MCF 10A (cell line): ENCODE measurements at places on chromosomes 12 and 14.

DNA sequence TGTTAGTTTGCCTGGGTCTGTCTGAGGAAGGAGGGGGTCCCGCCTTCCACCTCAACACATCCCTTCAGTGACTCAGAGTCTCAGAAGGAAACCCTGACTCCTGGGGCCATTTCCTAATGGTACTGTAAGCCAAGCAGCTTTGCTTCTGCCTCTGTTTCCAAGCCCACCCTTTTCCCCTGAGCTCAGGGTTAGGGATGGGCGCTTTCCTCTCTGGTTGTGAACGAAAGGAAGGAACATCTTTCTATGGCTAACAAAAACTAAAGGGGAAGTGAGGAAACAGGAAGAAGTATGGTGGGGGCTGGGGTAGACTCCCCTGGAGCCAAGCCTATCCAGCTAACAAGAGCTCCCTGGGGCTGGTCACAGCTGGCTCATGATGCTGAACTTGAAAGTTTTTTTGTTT lies 11.6 kb upstream of the UNC119B start:
- no peak for DNase-seq

DNA sequence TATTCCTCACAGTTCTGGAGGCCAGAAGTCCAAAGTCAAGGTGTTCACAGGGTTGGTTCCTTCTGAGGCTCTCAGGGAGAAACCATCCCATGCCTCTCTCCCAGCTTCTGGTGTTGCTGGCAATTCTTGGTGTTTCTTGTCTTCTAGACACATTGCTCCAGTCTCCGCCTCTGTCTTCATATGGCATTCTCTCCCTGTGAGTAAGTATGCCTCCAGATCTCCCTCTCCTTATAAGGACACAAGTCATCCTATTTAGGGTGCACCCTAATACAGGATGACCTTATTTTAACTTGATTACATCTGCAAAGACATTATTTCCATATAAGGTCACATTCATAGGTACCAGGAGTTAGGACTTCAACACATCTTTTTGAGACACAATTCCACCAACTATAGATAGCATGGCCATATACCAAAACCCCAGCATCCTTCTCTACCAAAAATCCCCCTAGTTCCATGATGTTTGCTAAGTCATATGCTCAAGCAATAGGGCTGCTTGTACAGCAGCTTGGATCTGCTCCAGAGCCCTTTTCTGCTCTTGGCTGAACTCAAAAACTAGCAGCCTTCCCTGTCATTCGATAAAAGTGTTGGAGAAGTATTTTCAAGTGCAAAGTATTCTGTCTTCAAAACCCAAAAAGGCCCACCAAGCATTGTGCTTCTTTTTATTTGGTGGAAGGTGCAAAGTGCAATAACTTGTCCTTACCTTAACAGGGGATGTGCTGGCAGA lies 79.2 kb upstream of the CMKLR1 start:
- no peak for DNase-seq

- DNase-seq: no peak
Measured at GRCh38 chr12:129903092-129903945, 506 bp downstream of the TMEM132D start.

DNA sequence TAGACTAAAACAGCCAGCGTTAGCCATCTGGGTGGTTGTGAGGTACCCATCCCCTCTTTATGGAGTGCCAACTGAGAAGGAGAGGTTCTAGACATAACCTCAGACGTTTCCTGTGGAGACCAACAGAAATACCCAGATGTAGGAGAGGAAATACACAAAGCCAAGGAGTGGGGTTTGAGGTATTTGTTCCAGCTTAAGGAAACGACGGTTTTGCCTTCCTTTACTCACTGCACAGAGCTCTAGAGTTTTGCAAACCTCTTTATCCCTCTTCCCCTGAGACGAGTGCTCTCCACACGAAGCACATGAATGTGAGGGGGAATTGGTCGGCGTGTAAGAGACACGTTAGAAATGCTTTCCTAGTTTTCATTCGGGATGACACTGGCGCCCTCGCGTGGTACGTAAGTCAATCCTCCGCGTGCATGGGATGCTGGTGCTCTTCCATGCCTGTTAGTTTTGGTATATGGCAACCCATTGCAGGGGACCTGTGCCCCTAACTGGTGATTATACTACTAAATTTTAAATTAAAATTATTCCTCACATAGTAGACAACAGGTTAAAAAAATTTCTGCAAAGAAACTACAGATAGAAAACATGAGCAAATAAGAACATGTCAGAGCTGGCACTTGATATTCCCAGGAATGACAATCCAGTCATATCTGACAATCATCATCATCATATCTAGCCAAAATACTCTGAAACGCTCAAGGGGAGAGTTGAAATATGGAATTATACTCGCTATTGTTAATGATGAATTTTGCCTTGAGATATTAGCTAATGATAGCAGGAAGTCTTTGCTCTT lies 121.7 kb downstream of the PPM1H start:
- peak; percentile 76 for DNase-seq

DNA sequence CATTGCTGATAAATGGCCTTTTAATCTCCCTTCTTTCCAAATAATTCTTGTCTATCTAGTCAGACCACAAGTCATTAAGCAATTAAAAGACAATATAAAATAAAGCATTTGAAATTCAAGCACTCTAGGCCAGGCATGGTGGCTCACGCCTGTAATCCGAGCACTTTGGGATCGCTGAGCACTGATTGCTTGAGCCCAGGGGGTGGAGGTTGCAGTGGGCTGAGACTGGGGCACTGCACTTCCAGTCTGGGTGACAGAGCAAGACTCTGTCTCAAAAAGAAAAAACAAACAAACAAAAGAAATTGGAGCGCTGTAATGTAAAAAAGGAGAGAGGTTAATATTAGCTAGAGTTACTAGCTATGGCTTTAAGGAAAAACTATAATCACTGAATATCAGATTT lies 30.5 kb upstream of the CSRP2 start:
- no peak for DNase-seq

- no peak for DNase-seq
Measured at GRCh38 chr12:53747095-53747494, 4.7 kb downstream of the CISTR start.

DNA sequence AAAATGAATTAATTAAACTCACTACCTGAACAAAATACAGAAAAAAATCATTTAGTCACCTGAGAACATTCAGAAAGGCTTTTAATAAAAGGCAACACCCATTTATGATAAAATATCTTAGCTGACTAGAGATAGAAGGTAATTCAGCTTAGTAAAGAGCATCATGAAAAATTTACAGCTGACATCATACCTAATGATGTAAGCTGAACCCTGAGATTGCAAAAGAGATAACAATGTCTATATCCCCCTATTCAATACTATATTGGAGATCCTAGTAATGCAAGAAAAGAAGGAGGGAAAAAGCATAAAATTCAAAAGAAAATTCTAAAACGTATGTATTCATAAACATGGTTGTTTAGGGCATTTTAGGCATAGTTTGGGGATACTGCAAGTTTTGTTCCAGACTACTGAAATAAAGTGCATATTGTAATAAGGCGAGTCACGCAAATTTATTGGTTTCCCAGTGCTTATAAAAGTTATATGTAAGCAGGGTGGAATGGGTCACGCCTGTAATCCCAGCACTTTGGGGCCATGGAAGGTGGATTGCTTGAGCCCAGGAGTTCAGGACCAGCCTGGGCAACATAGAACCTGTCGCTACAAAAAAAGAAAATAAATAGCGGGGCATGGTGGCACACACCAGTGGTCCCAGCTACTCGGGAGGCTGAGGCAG lies 292.0 kb downstream of the FBXL14 start:
- no peak for DNase-seq

DNA sequence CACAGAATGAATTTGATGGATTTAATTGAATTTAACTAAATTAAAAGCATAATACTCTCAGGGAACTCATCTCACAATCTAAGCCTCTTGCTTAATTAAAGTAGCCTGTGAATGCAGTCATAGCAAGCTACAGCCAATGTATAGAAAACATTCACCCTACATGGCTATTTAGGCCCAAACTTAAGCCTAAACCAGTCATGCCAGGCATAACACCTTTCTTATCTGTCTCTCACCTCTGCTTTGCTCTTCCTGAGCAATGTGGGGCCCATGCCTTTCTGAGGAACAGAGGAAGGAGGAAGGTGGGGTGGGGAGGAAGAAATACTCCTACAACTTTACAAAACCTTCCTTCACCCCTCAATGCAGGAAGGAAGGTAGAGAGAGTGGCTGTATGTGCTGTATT lies 29.1 kb downstream of the IFNG-AS1 start:
- no peak for DNase-seq

DNA sequence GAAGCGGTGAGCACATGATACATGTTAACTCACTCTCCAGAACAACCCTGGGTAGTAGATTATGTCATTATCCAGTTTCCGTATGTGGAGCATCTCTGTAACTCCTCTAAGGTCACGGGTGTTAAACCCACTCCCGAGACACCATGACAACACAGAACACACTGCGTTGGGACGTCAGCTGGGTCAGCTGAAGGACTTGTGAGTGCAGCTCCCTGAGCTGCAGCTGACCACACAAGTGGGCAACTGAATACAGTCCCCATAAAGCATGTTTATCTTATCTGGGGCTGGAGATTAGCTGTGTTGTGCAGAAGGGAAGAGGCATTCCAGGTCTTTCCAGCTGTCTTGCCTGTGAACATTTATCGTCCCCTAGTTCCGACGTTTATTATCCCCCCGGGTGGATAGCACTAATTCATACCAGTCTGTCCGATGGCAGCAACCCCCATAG lies 211.5 kb downstream of the CHST11 start:
- DNase-seq: no peak

GRCh38 chr12:39571351-39571750 lies 48.3 kb downstream of the ABCD2 start:
- peak; percentile 24 for DNase-seq

- DNase-seq: no peak
Measured at GRCh38 chr12:119153477-119154434, 25.0 kb upstream of the HSPB8 start.

GRCh38 chr12:49549735-49550692 lies 11.2 kb downstream of the KCNH3 start:
- no peak for DNase-seq
